Activated naive CD4-positive, alpha-beta T cell treated with anti-CD3 and anti-CD28 coated beads, Interleukin-2, amount 50 U/mL, for 16 hours (primary cell): ENCODE measurements at places on chromosomes 7 and 10.

- no peak for DNase-seq
Measured at GRCh38 chr10:114550756-114551635, 107.1 kb downstream of the ABLIM1 start.

DNA sequence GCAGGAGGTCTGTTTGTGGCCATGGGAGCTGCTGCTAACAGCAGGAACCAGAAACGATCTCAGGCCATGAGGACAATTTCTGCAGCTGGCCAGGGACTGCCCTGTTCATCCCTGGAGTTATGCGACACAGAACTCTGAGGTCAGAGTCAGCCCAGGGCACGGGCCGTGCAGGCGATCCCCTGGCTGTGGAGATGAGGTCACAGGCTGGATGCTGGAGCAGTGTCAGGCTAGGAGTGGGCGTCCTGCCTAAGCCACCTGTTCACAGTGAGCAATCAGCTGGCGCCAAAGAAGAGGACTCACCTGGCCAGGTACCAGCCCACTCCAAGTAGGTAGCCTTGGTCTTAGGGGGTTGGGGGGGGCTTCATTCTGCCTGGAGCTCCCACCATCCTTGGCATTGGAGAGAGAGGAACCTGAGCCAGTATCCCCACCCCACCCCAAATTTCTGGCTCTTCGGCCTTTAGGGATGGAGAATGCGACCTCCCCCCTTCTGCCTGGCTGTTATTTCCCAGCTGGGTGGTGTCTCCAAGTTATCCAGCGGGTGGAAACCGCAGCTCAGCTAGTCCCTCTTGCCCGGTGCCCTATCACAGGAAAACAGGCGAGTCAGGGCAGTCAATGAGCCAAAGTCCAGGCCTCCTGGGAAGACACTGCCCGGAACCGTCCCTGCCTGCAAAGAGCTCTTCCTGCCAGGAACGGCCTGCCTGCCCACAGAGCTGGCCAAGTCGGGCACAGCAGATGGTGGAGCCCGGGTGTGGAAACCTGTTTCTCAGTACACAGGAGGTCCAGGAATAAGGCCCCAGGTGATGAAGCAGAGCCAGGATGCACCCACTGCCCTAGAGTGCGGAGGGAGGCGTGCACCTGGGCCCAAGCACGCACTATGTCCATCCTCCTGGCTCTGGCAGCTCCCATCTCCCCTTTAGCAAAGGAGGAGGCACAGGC is 1.8 kb upstream of the TTYH3 start:
- no peak for DNase-seq

GRCh38 chr10:75403144-75403938 is 1.8 kb upstream of the ZNF503 start:
- DNase-seq = no peak

GRCh38 chr10:61476529-61476928 is 23.3 kb upstream of the TMEM26 start:
- no peak for DNase-seq

DNA sequence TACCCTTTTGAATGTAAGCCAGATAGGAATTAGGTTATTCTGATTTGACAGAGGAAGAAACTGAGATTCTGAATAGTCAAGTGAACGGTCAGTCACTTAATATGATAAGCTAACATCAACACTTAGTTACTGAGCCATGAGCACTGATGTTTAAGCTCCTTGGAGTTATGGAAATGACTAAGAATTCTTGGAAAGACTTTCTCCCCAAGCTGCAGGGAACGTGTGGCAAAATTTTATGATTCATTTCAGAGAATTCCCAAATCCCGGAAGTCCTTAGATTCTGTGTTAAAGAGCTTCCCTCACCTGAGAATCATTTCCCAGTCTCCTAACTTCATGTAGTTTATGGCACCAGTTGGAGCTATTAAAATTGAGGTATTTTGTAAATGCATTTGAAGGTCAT is 330.9 kb downstream of the XPNPEP1 start:
- DNase-seq = no peak
